CD8-positive, alpha-beta memory T cell (primary cell): ENCODE measurements at places on chromosomes 16 and 17. TPM values are rescaled to one million over a fixed set of nuclear protein-coding genes. Genes with fewer than 3 reads are reported as not detected.

DNA sequence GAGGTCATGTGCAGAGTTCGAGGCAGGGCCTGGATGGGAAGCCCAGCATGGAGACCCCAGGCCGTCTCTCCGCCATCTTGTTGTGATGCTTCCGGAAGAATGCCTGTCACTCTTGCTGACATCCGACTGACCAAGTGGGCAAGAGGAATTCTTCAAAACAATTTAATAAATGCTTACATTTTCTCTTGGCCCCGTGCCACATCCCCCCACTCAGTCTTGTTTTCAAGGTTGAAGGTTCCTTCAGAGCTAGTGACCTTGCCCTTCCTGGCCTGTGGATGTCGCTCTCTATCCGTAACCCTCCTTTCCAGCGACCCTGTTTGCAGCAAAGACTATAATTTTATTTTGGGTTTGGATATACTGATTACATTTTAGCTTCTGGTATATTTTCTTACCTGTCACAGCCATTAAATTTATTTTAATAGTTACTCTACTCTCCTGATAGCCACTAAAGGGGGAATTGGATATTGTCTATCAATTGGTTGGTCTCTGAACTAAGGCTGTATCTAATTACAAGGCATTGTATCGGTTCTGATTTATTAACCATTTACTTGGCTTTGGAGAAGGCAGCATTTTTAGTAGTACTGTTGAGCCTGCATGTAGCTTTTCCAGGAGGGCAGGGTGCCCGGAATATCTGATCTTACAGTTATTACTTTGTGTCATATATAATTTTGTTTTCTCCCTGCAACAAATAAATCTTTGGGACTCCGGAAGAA lies 264.5 kb downstream of the WWOX start:
- H3K4me1 ChIP-seq: no peaks in the 10 kb centered on the region
- H3K27ac ChIP-seq: no peak overlapping the region
- no peak overlapping the region for H3K4me3 ChIP-seq
- H3K36me3 ChIP-seq: no peaks in the 10 kb centered on the region
- no peak for DNase-seq

DNA sequence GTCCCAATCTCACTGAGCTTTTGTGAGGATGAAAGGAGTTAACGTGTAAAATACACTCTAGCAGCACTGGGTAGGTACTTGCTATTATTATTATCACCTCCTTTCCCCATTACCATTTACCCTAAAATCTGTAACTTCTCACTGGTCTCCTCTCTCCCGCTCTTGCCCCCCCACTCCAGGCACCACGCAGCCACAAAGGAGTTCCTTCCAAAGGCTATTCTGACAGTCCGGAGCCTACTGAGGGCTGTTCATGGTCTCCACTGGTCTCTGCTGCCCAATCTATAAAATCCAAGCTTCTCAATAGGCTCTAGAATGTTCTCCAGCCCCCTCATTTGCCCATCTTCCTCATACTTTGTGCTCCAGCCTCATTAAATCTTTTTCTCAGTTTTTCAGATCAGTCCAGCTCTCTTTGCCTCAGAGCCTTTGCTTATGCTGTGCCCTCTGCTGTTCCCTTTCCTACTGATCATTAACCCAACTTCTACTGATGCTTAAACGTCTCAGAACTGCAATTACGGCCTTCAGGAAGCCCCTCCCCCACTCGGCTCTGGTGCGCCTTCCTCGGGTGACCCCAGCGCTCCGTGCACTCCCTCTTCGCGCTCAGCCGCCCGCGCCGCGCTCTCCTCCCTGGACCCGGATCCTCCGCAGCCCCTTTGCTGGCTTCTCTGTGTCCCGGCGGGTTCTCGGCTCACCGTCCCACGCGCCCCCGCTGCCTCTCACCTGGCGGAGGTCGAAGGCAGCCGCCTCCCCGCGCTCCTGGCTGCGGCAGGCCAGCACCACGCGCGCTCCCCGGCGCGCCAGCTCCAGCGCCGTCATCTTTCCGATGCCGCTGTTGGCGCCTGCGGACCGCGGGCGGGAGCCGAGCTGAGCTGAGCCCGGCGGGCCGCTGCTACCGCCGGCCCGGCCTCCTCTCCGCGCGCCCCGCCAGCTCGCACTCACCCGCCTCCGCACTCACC lies 737 bp downstream of the DHRS13 start:
- H3K36me3 ChIP-seq: peaks cover 9% of the 10 kb centered on the region
- H3K27ac ChIP-seq: peak overlapping the region; percentile 82
- H3K4me1 ChIP-seq: peaks cover 45% of the 10 kb centered on the region
- DNase-seq: peak; percentile 27

The PRSS8 gene
- not detected for total RNA-seq

The MAPK8IP3 gene
- 63.2 TPM for total RNA-seq

GRCh38 chr17:79624718-79625478 lies 14.0 kb upstream of the RBFOX3 start:
- no peaks in the 10 kb centered on the region for H3K27me3 ChIP-seq
- H3K4me1 ChIP-seq: no peaks in the 10 kb centered on the region
- no peak overlapping the region for H3K27ac ChIP-seq

The HOXB2 gene
- 16.7 TPM for total RNA-seq

GRCh38 chr16:10383626-10384025 lies 2.2 kb upstream of the ATF7IP2 start:
- no peaks in the 10 kb centered on the region for H3K27me3 ChIP-seq
- no peak overlapping the region for H3K4me3 ChIP-seq

DNA sequence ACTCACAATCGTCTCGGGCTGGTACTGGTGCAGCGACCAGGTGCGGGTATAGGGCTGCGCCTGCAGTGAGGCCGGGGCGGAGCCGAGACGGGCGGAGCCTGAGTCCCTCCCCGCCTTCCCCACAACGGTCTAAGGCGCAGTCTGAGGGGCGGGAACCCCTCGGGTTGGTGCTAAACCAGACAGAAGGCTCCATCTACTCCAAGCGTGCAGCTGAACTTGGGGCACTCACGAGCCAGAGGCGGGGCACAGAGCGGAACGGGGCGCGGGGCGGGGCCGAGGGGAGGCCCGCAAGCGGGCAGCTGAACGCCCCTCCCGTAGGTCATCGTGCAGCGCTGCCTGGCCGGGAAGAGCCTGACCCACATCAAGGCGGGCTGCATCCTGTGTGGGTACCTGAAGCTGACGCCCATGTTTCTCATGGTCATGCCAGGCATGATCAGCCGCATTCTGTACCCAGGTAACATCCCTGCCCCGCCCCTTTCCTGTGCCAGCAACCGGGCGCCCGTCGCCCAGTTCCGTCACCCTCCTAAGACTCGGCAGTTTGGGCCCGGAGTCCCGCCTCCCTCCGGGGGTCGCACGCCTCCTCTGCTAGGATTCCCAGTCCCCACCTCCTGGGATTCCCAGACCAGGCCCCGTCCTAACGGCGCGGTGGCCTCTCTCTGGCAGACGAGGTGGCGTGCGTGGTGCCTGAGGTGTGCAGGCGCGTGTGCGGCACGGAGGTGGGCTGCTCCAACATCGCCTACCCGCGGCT lies 5.0 kb downstream of the SLC5A2 start:
- H3K36me3 ChIP-seq: peaks cover 5% of the 10 kb centered on the region
- H3K4me3 ChIP-seq: peak overlapping the region; percentile 87
- H3K27ac ChIP-seq: peak overlapping the region; percentile 24
- peak; percentile 83 for DNase-seq

The GRB7 gene
- not detected for total RNA-seq

- H3K36me3 ChIP-seq: no peaks in the 10 kb centered on the region
- no peaks in the 10 kb centered on the region for H3K27me3 ChIP-seq
- no peak overlapping the region for H3K4me3 ChIP-seq
- no peak for DNase-seq
Measured at GRCh38 chr17:13465678-13466077, 136.1 kb downstream of the HS3ST3A1 start.

DNA sequence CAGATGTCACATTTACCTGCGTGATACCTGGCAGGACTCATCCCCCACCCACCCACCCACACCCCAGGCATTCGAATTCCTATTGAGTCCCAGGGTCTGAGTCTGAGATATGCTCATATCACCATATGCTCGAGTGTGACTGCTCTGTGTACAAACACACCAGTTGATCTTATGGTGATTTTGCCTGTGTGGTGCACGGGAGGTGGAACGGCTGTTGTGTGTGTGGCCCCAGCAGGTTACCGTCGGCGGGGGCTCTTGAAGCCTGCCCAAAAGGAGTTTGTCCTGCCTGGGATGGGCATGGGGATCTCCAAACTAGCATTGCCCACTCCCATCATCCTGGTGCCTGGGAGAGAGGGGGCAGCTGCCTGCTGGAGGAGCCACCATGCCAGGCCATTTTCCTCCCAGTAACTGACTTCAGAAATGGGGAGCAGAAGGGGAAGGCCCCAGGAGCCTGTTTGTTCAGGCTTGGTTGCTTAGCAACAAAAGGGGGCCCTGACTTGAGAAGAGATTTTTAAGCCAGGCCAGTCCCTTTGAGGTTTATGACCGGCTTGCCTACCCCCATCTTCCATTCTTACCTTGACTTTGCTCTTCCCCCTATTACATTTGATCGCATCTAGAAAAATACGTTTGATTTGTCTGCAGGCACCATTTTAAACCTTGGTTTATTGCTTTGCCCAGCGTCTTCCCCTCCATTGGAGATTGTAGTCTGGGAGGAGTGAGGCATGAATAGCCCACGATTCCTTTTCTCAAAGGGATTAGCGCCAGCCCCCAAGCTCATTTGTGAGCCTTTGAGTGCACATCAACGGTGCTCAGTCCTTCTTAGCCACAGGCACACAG lies 217.7 kb downstream of the CCDC182 start:
- H3K4me3 ChIP-seq: no peak overlapping the region
- H3K4me1 ChIP-seq: peaks cover 10% of the 10 kb centered on the region
- H3K27ac ChIP-seq: no peak overlapping the region

DNA sequence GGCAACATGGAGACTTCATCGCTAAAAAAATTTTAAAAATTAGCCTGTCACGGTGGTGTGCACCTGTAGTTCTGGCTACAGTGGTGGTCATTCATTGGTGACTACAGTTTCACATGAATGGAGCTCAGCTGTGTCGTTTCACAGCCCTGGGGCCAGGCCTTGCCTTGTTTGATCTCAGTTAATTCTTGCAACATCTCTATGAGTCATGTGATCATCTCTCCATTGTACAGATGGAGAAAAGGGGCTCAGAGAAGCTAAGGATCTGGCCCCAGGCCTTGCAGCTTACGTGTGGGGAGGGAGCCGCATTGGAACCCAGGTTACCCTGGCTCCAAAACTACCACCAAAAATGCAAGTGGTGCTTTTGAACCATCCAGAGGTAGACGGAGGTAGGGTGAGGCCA lies 49.4 kb downstream of the GDE1 start:
- no peaks in the 10 kb centered on the region for H3K36me3 ChIP-seq
- no peak overlapping the region for H3K27ac ChIP-seq
- no peak overlapping the region for H3K4me3 ChIP-seq
- no peaks in the 10 kb centered on the region for H3K4me1 ChIP-seq
- DNase-seq: no peak

The C17orf113 gene
- 0.15 TPM for total RNA-seq

DNA sequence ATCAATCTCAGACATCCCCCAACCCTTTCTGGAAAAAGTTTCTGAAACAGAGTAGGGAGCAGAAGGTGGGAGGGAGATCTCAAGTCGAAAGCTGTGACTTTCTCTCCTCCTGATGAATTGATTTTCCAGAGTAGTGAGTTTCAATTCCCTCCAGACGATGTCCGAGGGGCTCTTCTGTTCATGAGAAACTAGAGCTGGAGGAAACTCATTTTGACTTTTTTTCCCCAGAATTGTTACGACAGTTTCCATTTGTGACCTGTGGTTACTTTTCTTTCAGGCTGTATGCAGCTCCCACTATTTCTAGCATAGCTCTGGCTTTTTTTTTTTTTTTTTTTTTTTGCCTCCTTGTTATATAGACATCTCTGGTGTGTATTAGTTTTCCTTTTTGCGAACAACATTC lies 422.1 kb upstream of the SALL1 start:
- no peaks in the 10 kb centered on the region for H3K4me1 ChIP-seq
- no peak overlapping the region for H3K27ac ChIP-seq
- H3K36me3 ChIP-seq: no peaks in the 10 kb centered on the region
- no peaks in the 10 kb centered on the region for H3K27me3 ChIP-seq
- DNase-seq: no peak
- H3K4me3 ChIP-seq: no peak overlapping the region

The DUS2 gene
- 31.3 TPM for total RNA-seq

The SPN gene
- total RNA-seq: 136 TPM

DNA sequence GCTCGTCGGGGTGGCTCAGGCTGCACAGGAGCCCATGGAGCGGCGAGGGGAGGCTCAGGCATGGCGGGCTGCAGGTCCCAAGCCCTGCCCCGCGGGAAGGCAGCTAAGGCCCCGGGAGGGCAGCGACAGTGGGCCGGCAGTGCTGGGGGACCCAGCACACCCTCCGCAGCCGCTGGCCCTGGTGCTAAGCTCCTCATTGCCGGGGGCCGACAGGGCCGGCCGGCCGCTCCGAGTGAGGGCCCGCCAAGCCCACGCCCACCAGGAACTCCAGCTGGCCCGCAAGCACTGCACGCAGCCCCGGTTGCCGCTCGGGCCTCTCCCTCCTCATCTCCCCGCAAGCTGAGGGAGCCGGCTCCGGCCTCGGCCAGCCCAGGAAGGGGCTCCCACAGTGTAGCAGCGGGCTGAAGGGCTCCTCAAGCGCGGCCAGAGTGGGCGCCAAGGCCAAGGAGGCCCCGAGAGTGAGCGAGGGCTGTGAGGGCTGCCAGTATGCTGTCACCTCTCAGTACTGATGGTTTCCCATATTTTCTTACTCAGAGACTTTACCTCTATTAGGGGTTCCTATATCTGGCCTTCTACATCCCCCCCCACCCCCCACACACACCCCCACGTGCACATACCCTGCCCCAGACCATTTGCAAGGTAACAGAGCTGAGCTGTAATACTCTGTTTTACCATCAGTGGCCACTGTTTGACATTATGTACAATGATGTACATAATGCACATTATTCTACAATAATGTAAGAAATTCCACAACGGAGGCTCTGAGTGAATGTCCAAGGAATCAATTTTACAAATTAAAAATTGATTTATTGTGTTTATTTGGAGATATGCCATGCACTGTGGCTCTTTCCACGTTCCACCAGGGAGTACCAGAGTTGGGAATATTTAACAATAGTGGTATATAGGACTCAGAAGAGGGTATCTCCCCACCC lies 3.7 kb upstream of the VAT1L start:
- H3K4me3 ChIP-seq: no peak overlapping the region
- no peaks in the 10 kb centered on the region for H3K4me1 ChIP-seq
- no peak overlapping the region for H3K27ac ChIP-seq
- no peaks in the 10 kb centered on the region for H3K36me3 ChIP-seq
- H3K27me3 ChIP-seq: peaks cover 18% of the 10 kb centered on the region

DNA sequence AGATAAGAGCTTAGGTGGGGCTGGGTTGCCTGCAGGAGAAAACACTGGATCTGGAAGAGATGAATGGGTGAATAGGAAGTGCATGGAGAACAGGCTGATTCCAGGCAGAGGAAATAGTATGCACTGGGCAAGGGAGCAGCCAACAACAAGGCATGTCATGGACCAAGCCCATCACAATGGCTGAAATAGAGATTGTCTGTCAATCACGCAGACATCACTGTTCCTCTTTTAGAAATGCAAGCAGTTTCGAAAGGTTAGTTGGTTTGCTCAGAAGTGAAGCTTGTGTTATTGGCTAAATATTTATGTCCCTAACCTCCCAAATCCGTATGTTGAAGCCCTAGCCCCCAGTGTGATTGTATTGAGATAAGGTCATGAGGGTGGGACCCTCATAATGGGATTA lies 621.7 kb upstream of the CDH11 start:
- H3K27me3 ChIP-seq: no peaks in the 10 kb centered on the region
- no peaks in the 10 kb centered on the region for H3K36me3 ChIP-seq
- no peak for DNase-seq
- H3K4me1 ChIP-seq: no peaks in the 10 kb centered on the region
- H3K27ac ChIP-seq: no peak overlapping the region

The KCNG4 gene
- total RNA-seq: not detected
